Central memory CD4-positive, alpha-beta T cell (primary cell): ENCODE measurements at places on chromosomes 12 and 14.

GRCh38 chr12:124868252-124869058 lies 4.8 kb upstream of the SCARB1 start:
- no peak for DNase-seq

DNA sequence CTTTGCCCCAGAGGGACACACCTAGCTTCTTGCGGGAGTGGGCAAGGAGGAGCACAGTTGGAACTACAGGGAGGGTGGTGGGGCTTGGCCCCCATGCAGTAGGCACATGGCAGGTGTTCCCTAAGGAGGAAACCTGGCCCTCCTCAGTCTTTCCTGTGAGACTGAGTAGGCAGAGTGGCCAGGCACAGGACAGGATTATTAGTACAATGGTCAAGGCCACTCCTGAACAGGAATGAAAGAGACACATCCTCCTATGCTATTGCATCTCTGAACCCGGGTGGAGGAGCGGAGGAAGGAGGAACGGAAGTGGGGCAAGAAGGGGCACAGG lies 846 bp downstream of the MYO1A start:
- DNase-seq: no peak

DNA sequence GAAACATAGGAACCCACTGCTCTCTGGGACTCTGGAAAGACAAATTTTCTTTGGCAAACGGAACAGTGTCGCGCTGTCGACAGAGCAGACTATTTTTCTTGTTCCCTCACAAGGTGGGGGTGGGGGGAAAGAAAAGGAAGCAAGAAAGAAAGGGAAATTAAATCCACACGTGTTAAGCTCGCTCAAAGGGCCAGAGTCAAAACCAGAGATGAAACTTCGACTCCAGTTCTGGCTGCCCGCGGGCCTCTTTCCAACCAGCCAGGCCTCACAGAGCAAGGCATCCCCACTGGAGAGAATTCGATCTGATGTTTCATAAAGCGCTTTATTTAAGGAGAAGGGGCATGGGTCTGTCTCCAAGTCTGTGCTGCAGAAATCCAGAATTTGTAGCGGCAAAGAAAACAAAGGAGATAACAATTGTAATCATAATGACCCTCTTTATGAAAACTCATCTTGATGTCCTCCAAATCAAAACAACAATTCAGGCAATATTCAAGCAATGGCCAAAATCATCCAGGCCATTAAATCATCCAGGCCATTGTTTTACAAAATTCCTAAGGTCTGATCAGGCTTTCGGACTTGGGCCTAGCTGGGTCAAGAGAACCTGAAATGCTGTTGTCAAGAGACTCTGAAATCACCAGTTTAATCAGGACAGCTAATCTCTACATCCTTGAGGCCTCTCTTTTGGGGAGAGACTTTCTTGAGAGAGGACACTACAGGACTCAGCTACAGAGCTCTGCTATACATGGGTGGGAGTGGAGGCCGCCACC lies 5.3 kb upstream of the TBX5 start:
- DNase-seq: no peak

GRCh38 chr12:72729451-72730010 lies 457.4 kb downstream of the TRHDE start:
- no peak for DNase-seq

- DNase-seq: no peak
Observed at GRCh38 chr14:94581127-94581999, at the start of gene SERPINA5. Gene SERPINA5, plus strand, starts transcription at chr14:94581426. Its CDS starts 5,937 bp downstream, at chr14:94587363.

- DNase-seq: no peak
Observed at GRCh38 chr14:39370415-39370814, 61.8 kb downstream of the FBXO33 start.

- DNase-seq: no peak
Observed at GRCh38 chr12:953776-954175, 4.3 kb upstream of the RAD52 start.

DNA sequence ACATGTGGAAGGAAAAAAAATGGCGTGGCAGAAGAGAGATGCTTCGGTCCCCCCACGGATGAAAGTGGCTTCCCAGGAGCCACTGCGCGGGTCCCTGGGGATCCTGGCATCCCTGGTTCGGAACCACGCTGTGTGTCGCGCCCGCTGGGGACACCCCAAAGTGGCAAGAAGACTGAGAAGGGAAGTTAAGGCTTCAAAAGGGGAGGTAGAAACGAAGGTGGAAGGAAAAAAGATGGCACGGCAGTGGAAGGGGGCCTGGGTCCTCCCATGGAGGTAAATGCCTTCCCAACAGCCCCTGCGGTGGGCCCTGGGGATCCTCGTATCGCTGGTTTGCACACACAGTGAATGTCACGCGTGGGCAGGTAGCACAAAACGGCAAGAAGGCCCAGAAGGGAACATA lies 281.7 kb downstream of the ALG10 start:
- no peak for DNase-seq

- DNase-seq: no peak
Observed at GRCh38 chr12:92502417-92503028, 200.3 kb upstream of the PLEKHG7 start.

DNA sequence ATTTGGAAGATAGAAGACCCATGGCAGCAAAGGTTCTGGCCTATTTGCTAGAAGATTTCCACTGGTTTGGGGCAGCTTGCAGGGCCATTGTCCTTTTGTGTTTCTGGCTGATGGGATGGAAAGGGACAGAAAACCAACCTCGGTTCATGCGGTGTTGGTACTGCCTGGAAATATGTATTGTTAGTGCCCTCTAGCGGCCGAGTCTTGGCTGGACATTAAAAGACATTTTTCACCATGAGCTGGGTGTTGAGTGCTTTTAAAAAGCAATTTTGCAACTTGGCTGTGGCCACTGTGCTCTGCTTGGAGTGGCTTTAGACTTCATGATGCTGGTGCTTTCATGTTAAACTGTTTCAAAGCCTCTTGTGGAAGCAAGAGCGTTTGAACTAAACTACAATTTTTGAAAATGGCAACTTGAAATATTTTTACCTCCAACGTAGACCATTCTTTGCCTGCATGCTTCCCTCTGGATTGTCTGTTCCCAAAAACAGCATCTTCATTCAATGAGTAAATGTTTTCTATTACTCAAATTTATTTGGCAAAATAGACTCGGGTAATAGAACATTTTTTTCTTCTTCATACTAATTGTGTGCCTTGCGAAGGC lies 102.7 kb upstream of the TBX5 start:
- peak; percentile 35 for DNase-seq

GRCh38 chr12:49934505-49934904 lies 16.0 kb upstream of the AQP2 start:
- DNase-seq: no peak

DNA sequence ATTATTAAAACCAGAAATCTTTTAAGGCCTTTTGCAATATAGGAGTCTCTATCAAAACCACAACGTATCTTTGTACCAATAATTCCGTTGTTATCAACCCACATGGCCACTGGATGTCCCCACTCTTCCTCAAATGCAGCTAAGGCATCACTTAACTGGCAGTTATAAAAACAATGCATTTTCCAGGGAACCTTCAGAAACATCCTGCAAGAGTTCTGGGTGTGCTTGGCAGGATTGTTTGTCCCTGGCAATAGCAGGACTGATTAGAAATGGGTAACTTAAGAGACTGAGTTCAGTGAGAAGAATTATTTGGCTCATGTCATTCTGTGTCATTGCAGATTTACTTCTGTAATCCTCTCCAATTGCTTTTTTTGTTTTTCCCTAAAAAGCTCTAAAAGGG lies 112.0 kb downstream of the SLC15A5 start:
- DNase-seq: no peak

DNA sequence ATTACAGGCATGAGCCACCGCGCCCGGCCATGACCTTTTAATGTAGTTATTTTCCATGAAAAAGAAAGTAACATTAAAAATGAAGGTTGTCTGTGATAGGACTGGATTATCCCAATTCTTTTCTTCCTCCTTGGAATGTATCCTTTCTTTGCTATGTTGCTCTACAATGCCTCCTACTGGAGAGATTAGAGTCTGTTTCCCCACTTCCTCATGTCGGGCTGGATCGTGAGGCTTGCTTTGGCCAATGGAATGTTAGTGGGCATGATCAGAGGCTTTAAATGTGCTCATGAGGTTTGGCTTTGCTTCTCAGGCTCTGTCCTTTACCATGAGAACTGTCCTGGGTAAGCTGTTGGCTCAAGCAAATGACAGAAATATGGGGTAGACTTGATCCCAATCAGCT lies 34.7 kb upstream of the SOCS2 start:
- DNase-seq: no peak
